ENCODE measurements at places on chromosomes 2 and 18.

GRCh38 chr2:155692106-155692505 is 640.4 kb downstream of the NR4A2 start:
- no peak for DNase-seq

DNA sequence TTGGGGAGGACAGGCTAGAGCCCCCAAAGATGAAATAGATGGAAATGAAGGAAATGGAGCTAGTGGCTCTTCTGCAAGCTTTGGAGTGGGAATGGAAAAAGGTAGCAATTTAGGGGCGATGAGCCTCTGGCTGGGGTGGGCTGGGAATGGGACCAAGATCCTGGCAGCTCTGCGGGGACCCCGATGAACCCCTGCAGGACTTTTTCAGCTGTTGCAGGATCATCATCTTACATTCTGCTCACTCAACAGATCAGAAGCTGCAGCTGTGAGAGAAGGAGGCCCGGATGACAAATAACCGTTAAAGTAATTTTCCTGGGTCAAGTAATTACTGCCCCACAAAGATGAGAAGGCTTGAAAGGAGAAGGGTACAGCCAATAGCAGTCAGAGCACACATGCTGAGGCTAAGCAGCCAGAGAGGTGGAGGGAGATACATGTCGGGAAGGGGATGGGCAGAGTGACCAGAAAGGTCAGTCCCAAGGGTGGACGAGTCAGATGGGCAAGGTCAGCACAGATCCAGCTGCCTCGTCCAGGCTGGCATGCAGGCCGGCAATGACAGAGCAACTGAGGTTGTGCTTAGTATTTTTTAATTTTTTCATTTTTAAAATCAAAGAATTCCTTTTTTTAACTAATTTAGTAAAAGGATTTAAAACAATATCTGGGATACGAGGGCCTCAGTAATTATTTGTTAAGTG is 245.0 kb upstream of the RAB6C start:
- DNase-seq = no peak

- no peak for DNase-seq
These were observed 462.9 kb upstream of the RGPD4 start for GRCh38 chr2:107363806-107364205.

DNA sequence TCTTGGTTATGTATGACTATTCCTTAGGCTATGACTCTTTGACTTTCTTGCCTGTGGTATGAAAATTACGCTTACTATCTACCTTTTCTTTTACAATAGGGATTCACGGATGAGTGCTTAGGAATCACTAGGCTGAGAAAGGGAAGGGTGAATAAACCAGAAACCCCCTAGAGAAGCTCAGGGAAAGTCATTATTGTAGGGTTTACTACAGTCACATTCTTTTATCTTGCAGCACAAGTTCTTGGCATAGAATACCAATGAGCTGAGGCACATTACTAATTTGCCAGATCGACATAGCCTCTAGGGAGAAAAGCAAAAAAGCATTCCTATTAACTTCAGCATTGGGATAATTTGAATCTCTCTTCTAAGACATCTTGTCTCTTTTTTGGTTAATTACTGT is 103.3 kb downstream of the ST6GAL2 start:
- DNase-seq = no peak

GRCh38 chr18:49597157-49597931 is 35.5 kb downstream of the LIPG start:
- DNase-seq = no peak

DNA sequence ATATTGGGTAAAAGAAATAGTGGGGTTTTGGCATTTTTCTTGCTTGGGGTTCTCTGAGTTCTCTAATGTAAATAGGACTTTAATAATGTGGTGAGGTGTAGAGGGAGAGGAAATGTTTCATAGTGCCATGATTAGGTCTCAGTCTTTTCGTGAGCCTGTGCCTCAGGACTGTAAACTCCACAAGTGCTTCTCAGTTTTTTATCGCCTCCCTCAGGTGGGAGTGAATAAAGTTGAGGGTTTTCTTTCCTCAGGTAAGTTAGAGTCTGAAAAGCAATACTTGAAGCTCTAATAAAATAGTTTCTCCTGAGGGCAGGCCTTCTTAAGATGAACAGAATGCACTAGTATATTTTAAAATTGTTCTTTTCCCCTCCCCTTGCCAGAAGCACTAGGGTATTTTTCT is 243.1 kb upstream of the SETBP1 start:
- no peak for DNase-seq

DNA sequence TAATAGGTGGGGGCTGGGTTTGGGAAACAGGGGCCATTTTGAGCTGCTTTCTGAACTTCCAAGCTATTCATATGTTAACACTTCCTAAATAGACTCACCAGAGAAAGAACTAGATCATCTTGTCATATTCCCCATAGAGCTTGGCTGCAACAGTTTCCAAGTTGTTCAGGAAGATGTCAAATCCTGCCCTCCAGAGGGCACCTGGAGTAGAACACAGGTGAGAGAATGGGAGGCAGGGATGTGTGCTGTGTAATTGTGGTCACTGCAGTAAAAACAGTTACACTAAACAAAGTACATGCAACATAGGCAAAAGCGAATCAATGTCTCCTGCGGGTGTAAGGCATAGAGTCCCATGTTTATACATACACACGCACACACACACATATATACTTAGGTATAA is 34.5 kb upstream of the LRRC30 start:
- no peak for DNase-seq

- no peak for DNase-seq
These were observed 22.6 kb downstream of the ITGA6 start for GRCh38 chr2:172449911-172450550.

GRCh38 chr2:193542762-193543161 is 1348.0 kb upstream of the TMEFF2 start:
- no peak for DNase-seq

GRCh38 chr2:228819701-228820100 is 451.4 kb downstream of the PID1 start:
- DNase-seq = no peak

DNA sequence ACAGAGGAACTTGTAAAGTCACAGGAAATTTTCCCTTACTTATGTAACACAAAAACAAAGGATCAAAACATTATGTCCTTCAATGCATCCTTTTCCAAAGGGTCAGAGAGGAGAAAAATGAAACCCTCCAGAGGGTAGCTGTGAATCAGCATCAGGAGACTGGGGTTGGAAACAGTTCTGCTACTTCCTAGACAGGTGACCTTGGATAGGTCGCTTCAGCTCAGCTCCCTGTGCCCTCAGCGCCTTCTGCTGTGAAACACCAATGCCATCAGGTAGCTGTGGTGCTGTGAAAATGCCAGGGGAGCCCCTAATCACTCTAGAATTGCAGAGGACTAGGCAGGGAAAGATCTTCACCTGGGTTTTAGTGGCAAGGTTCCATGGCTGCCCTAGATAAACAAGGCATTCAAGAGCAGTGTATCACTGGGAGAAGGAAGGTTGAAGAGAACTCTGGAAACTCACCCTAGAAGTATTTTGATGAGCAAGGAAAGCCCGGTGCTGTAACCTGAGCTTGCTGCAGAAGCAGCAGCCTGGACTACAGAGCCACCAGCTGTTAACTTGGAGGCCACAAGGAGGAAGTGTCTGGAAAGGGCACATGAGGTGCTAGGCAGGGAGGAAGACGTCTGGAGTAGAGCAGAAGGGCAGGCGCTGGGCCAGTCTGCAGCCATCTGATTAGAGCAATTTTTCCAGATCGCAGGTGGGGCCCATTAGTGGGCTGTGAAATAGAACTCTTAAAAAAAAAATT is 100.7 kb upstream of the MCFD2 start:
- DNase-seq = peak; percentile 44

DNA sequence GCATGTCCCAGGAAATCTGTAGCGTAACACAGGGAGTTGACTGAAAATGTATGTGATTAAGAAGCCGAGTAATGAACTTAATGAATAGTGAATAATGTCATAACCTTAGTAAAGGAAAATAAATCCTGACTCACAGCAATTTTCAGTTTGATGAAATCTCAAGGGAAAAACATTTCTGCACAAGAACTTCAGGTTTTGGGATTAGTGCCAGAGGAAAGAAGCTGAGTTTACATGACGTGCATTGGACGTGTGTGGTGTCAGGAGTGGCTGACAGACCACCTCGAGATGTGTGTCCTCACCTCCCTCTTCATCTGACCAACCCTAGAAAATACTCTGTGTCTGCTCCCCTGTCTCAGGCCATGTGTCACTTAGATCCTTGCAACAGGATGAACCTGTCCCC is 39.1 kb downstream of the VWA3B start:
- DNase-seq = no peak

- peak; percentile 87 for DNase-seq
These were observed 86.0 kb downstream of the RBMS1 start for GRCh38 chr2:160407393-160408172.

- no peak for DNase-seq
These were observed 315.4 kb downstream of the ETAA1 start for GRCh38 chr2:67712484-67712883.

- no peak for DNase-seq
These were observed 292.5 kb upstream of the TRIB2 start for GRCh38 chr2:12424219-12424618.

GRCh38 chr2:120830096-120830830 is 94.6 kb downstream of the GLI2 start:
- no peak for DNase-seq

DNA sequence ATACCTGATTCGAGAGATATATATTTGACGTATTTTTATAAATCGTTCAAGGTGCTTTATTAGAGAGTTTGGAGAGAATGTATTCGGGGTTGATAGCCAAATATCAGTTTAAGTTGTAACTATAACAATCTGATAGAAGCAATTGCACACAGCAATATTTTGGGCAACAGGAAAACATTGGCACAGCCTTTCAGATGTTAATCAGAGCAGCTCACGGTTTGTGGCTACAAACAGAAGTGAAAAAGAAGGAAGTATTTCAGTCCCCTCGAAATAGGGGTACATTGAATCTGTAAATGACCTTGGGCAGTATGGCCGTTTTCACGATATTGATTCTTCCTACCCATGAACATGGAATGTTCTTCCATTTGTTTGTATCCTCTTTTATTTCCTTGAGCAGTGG is 20.6 kb downstream of the SERPINB10 start:
- no peak for DNase-seq

DNA sequence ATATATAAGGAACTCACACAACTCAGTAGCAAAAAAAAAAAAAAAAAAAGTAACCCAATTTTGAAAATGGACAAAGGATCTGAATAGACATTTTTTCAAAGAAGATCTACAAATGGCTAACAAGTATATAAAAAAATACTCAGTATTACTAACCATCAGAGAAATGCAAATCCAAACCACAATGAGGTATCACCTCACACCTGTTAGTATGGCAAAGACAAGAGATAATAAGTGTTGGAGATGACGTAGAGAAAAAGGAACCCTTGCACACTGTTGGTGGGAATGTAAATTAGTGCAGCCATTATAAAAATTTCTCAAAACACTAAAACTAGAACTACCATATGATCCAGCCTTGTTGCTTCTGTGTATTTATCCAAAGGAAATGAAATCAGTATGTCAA is 5.8 kb upstream of the CNDP1 start:
- no peak for DNase-seq

DNA sequence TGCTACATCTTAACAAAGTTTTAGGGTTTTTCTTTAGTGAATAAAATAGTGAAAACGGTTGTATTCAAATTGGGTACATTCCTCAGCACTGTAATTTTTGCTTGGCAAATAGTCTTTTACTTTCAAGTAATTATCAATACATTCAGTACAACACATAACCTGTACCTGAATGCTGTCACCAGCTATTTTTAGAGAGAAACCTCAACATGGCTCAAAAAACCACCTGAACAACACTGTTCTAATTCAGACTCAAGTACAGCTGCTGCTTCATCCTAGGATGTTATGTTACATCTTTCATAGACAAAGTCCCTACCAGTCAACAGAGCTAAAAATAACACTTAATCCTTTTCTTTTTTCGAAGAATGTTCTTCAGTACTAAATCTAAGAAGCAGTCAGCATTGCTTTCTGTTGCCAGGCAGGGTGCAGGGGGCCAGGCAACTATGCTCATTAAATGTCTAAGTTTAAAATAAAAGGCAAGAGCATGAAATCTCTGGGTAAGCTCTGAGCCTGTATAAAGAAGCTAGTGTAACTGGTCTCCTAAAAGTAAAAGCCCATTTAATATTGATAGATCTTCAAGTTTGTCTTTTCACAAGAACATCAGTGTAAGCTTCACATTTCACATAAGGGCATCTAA is 20.5 kb downstream of the PDIA6 start:
- no peak for DNase-seq

- DNase-seq = no peak
These were observed 56.9 kb downstream of the LPIN2 start for GRCh38 chr18:2956056-2956455.

DNA sequence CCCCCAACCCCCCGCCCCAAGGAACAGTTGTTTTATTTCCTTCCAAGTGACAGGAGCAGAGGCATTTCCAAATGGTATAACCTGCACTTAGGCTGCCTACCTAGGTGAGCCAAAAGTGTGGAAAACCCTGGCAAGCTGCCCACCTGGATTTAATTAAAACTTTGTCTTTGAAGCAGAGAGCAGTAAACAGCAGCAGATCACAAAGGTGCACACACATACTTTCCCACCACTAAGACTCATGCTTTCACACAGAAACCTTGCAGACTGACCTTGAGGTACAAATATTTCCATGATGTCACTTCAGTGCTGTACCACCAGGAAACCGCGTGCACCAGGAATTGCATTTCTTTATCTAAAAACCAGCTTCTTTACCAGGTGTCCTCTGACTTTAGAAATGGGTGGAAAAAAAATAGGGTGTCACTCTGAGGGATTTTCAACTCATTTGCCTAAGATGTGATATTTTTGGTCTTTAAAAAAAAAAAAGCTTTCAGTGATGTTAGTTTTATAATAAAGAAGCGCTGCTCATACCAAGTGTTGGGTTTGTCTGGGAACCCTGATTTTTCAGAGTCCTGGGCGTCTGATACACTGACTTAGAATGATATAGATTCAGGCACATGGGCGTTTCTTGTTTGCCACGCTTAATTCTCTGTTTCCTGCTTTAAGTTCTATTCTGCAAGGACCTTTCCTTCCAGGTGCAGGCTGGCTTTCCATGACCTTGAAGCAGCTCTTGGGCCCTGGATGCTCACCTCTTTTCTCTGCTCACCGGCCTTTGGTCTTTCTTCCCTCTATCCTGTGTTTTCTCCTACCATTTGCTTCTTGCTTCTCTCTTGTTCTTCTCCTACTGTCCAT is 70.7 kb upstream of the BCL2L11 start:
- DNase-seq = no peak

GRCh38 chr18:2627821-2628276 is 27.7 kb upstream of the SMCHD1 start:
- no peak for DNase-seq
